ENCODE measurements at places on chromosomes 7 and 10.

DNA sequence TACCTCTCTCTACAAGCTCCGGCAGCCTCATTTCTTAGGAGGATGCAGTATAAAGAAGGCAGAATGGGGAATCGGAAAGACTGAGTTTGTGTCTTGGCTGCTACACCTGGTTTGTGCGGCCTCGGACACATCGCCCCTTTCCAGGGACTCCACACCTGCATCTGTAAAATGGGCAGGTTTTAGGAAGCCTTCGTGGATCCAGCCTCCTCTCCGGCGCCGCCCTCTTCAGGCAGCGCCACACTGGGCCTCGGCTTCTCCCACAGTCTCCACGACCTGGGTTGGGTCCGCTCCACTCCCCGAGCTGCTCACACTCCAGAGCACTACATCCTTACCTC lies 341 bp downstream of the GOT1 start:
- DNase-seq = no peak

DNA sequence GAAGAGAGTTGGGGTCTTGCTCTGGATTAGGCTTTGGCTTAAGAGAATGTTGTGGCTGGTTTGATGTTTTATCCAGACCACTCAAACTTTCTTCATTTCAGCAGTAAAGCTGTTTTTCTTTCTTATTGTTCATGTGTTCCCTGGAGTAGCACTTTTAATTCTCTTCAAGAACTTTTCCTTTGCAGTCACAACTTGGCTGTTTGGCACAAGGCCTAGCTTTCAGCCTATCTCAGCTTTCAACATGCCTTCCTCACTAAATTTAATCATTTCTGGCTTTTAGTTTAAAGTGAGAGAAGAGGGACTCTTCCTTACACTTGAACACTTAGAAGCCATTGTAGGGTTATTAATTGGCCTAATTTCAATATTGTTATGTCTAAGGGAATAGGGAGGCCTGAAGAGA lies 18.1 kb downstream of the CCDC126 start:
- no peak for DNase-seq

DNA sequence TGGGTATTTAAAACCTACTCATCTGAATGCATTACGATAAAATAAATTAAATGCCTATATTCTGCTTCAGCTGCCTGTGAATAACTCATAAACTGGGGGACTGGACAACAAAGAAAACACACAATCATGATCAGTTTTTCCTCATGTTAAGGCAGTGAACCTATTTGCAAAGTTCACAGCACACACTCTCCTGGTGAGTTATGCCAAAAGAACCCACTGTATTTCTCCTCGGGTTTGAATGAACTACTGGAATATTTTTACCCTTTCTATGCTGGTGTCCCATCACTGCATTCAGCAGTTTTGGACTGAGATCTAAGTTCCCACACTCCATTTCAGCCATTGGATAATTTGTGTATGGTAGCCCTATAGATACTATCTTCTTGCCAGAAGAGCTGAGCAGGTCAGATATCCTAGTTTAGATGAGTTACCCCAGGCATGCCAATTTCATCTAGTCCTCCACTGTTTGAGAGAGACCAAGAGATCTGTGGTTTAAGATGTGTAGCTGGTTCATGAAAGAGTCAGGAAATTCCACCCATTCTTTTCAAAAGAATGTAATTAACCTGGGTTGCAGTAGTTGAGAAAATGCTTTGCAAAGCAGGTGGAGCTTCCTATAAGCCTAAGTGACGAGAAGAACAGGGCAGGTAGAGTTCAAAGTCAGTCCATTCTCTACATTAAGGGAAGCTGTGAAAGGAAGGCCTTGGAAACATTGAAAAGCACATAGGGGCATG lies 101.7 kb downstream of the PLXDC2 start:
- no peak for DNase-seq

DNA sequence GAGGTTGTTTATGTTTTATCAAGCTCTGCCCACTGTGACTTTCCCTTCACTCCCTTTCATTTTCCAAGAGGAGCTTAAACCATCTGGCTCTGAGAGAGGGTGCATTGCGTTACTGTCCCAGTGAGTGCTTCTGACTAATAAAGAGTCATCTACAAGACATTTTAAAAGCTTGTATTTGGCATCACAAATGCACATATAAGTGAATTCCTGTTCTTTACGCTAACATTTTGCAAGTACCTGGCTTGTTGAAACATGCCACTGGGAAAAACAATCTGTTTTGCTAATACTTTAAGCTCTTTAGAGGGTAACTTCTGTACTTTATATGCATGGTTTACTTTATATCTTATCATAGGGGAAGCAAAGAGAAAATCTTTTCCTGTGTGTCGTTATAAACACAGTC lies 534.6 kb upstream of the POM121L12 start:
- no peak for DNase-seq

GRCh38 chr10:44742248-44742647 lies 168.9 kb upstream of the TMEM72 start:
- DNase-seq = no peak

GRCh38 chr7:18210788-18211187 lies 183.1 kb upstream of the PRPS1L1 start:
- DNase-seq = no peak

DNA sequence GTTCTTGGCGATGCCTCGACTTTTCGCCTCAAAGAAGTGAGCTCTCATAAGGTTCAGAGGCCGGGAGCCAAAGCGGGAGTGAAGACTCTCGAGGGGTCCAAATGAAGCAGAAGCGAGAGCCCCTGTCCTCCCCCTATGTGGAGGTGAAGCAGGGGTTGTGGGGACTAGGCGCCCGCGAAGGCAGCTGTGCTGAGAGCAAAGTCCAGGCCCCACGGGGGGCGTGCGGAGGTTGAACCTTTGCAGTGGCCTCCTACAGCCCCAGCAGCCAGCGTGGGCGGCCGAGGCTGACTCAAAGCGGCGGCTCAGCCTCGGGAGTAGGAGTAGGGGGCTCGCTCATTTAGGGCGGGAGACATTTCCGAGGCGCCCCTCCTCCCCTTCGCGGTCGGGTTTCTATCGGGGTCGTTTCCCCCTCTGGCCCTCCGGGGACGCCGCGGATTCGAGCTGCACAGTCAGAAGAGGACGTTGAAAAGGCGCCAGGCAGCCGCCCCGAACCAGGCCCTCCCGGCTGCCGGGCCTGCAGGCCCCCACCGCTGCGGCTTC lies 553 bp upstream of the ADD3 start:
- DNase-seq = no peak

- DNase-seq = no peak
Observed at GRCh38 chr7:36157527-36158320, 4.7 kb downstream of the EEPD1 start.

DNA sequence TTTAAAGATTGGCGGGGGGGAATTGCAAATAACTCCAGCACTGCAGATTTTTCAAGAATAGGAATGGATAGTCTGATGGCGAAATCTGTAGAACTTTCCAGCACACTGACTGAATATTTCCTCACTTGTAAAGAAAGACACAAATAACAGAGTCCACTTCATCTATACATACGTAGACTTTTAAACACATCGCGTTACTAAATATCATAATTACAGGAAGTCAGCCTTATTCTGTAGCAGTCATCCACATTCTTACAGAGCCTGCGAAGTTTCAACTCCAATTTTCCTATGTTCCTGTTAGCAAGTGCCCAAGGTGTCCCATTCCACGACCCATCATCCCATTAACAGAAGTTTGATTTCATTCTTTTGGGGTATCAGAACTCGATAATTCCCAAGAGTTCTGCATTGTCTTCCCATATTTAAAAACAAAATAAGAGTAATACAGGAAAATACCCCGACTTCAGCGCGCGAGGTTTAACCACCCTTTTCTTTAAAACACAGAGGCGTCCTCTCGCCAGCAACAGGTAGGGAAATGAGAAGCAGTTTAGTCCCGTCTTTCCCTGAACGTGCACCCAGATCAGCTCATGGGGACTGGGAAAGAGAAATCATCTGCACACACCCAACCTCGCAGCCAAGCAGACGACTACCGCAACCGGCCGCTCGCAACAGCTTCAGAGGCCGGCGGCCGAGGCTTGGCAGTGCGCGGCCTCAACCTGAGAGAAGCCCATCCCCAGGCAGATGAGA lies 880 bp downstream of the HERC4 start:
- DNase-seq = no peak

DNA sequence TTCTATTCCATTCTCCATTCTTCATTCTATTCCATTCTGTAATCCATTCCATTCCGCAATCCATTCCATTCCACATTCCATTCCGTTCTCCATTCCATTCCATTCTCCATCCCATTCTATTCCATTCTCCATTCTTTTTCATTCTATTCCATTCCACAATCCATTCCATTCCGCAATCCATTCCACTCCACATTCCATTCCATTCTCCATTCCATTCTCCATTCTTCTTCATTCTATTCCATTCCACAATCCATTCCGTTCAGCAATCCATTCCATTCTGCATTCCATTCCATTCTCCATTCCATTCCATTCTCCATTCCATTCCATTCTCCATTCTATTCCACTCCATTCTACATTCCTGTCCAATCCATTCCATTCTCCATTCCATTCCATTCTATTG lies 85.2 kb downstream of the NSUN6 start:
- DNase-seq = no peak

GRCh38 chr7:71403202-71403946 lies 271.4 kb downstream of the GALNT17 start:
- no peak for DNase-seq

All from NCI-H1092 (cell line).